Kidney (tissue), 22 donors: ENCODE measurements at places on chromosomes 7 and 10.

GRCh38 chr7:26667514-26668133 lies 196.8 kb downstream of the SKAP2 start:
- H3K4me1 ChIP-seq, result no peaks in the 10 kb centered on the region
- H3K27me3 ChIP-seq, result peaks cover 2% of the 10 kb centered on the region
- H3K36me3 ChIP-seq, result no peaks in the 10 kb centered on the region
- H3K4me3 ChIP-seq, result no peak overlapping the region
- no peak overlapping the region for H3K27ac ChIP-seq

- no peak overlapping the region for H3K27ac ChIP-seq
- no peaks in the 10 kb centered on the region for H3K27me3 ChIP-seq
- H3K4me1 ChIP-seq, result no peaks in the 10 kb centered on the region
- H3K4me3 ChIP-seq, result no peak overlapping the region
- DNase-seq, result no peak
These were observed 572.8 kb downstream of the REEP3 start for GRCh38 chr10:64093946-64094535.

GRCh38 chr10:12689893-12690292 lies 311.6 kb downstream of the CCDC3 start:
- no peak overlapping the region for H3K4me3 ChIP-seq
- no peak for DNase-seq
- H3K36me3 ChIP-seq, result no peaks in the 10 kb centered on the region
- no peaks in the 10 kb centered on the region for H3K4me1 ChIP-seq

DNA sequence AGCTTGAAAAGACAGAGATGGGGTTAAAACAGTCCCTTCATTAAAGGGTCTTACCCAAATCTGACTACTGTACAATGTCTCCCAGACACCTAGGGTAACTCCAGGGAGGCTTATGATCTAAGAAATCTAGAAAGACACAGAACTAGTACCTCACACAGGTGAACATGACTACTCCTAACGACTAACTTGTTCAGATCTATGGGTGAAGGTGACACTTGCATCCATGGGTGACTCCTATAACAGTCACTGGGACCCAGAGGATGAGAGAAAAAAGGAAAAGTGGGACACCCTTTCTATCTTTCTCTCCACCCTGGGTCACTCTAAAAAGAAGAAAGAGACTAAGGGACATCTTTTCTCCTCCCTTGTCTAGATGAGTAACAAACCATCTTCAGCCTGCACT lies 19.2 kb downstream of the AKR1C8 start:
- DNase-seq, result no peak
- no peaks in the 10 kb centered on the region for H3K4me1 ChIP-seq
- H3K27ac ChIP-seq, result no peak overlapping the region
- no peaks in the 10 kb centered on the region for H3K27me3 ChIP-seq

GRCh38 chr7:131950758-131951157 lies 394.3 kb upstream of the PODXL start:
- DNase-seq, result no peak
- H3K4me3 ChIP-seq, result no peak overlapping the region
- H3K4me1 ChIP-seq, result no peaks in the 10 kb centered on the region
- H3K27ac ChIP-seq, result no peak overlapping the region
- no peaks in the 10 kb centered on the region for H3K27me3 ChIP-seq

DNA sequence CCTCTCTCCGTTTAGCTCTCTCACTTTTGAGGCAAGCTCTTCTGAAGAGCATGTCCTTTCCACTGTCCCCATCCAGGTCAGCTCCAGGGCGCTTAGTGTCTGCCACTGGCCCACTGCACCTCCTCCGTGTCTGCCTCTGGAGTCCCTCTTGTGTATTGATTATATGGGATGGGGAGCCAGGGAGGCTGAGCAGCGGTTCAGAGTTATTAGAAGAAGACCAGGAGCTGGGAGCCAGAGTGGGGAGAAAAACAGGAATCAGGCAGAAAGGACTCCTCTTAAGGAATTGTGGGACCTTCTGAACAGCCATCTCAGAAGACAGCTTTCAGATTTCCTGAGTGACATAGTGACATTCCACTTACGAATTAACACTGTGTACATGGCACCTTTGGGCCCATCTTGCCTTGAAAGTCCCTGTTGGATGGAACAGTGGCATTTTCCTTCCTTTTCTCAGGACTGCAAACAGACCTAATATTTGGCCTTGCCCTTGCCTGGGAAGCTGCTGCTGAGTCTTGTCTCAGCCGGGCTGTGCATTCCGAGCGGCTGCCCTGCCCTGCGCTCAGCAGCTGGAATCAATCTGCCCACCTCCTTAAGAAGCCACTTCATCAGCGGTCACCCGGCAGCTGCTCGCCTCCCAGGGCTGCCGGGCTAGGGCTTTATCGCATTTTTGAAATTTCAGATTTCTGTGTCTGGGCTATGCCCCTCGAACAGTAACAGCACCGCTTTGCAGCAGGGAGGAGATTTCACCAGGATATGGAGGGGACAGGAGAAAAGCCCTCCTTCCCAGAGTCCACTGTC lies 81.1 kb upstream of the PRKG1 start:
- peak overlapping the region; percentile 76 for H3K4me3 ChIP-seq
- H3K27me3 ChIP-seq, result no peaks in the 10 kb centered on the region
- peak overlapping the region; percentile 63 for H3K27ac ChIP-seq
- H3K36me3 ChIP-seq, result no peaks in the 10 kb centered on the region
- peak; percentile 81 for DNase-seq
